ENCODE measurements at places on chromosomes 6 and 20.

- H3K27ac ChIP-seq = no peak overlapping the region
- no peak for DNase-seq
- no peaks in the 10 kb centered on the region for H3K4me1 ChIP-seq
- H3K27me3 ChIP-seq = peaks cover 37% of the 10 kb centered on the region
- H3K36me3 ChIP-seq = no peaks in the 10 kb centered on the region
Measured at GRCh38 chr20:4187147-4187546, 171.8 kb upstream of the RNF24 start.

DNA sequence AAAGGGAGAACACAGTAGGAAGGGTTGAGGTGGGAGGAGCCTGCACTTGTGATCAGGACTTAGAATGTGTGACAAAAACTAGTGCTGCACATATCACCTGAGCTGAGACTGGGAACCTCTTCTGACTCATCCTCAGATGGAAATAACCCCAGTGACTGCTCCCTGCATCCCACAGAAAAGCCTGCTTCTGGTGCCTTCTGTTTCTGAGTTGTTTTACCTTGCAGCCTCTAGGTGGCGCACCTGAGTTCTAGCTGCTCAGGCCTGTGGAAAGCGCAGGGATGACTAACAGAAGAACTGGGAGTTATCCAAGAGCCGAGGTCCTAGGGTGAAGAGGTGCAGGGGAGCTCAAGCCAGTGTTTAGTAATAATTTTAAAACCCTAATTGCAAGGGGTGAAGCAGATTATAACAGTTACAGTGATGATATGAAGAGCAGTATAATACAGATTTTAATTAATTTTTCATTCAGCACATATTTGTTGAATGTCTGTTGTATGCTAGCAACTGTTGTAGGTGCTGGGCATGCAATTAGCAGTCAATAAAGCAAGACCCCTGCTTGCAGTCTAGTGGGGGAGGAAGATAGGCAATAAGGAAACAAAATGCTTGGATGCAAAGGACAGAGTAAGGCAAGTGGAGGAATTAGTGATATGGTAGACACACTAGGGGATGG, 302.5 kb downstream of the DHX35 start:
- DNase-seq = no peak
- H3K27me3 ChIP-seq = peaks cover 21% of the 10 kb centered on the region
- no peak overlapping the region for H3K27ac ChIP-seq
- H3K4me3 ChIP-seq = no peak overlapping the region
- no peaks in the 10 kb centered on the region for H3K36me3 ChIP-seq
- no peaks in the 10 kb centered on the region for H3K4me1 ChIP-seq

GRCh38 chr6:10434235-10434634, 19.4 kb upstream of the TFAP2A start:
- no peak for DNase-seq
- H3K4me1 ChIP-seq = peaks cover 6% of the 10 kb centered on the region
- H3K27ac ChIP-seq = no peak overlapping the region
- peaks cover 28% of the 10 kb centered on the region for H3K27me3 ChIP-seq

DNA sequence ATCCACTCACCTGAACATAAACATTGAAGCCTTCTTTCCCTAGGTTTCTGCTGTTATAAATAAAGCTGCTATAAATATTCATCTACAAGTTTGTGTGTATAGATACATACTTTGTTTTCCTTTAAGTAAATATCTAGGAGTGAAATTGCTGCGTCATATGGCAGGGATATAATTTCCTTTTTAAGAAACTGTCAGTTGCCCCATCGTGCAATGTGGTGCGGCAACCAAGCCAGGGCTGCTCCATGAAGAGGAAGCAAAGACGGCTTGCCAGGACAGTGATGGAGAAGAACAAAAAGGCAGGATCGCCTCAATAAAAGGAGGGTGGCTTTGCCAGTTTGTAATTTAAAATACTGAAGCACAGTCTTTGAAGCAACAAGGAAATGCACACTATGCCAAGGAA, 36.6 kb downstream of the CITED2 start:
- no peak for DNase-seq
- no peaks in the 10 kb centered on the region for H3K27me3 ChIP-seq
- H3K27ac ChIP-seq = peak overlapping the region; percentile 29
- peaks cover 4% of the 10 kb centered on the region for H3K4me1 ChIP-seq
- H3K36me3 ChIP-seq = no peaks in the 10 kb centered on the region

- no peak overlapping the region for H3K4me3 ChIP-seq
- no peaks in the 10 kb centered on the region for H3K4me1 ChIP-seq
- DNase-seq = no peak
- no peaks in the 10 kb centered on the region for H3K36me3 ChIP-seq
Measured at GRCh38 chr6:135815216-135815615, 36.3 kb upstream of the PDE7B start.

All from effector memory CD8-positive, alpha-beta T cell (primary cell).